Activated CD8-positive, alpha-beta T cell treated with anti-CD3 and anti-CD28 coated beads, Interleukin-2, amount 10 ng/mL, durations not matched to agents 7 days and 5 days (primary cell): ENCODE measurements at places on chromosomes 3 and 15. TPM values are rescaled to one million over a fixed set of nuclear protein-coding genes. Genes with fewer than 3 reads are reported as not detected.

- peaks cover 4% of the 10 kb centered on the region for H3K4me1 ChIP-seq
- H3K4me3 ChIP-seq, result no peak overlapping the region
- H3K27me3 ChIP-seq, result peaks cover 7% of the 10 kb centered on the region
- no peaks in the 10 kb centered on the region for H3K36me3 ChIP-seq
- DNase-seq, result no peak
These were observed 179.0 kb upstream of the PFN2 start for GRCh38 chr3:150149651-150150051.

- no peak for DNase-seq
- H3K27ac ChIP-seq, result no peak overlapping the region
- H3K27me3 ChIP-seq, result no peaks in the 10 kb centered on the region
- H3K4me3 ChIP-seq, result no peak overlapping the region
- H3K36me3 ChIP-seq, result no peaks in the 10 kb centered on the region
- no peaks in the 10 kb centered on the region for H3K4me1 ChIP-seq
These were observed 591.5 kb downstream of the ZNF385D start for GRCh38 chr3:21159543-21159906.

DNA sequence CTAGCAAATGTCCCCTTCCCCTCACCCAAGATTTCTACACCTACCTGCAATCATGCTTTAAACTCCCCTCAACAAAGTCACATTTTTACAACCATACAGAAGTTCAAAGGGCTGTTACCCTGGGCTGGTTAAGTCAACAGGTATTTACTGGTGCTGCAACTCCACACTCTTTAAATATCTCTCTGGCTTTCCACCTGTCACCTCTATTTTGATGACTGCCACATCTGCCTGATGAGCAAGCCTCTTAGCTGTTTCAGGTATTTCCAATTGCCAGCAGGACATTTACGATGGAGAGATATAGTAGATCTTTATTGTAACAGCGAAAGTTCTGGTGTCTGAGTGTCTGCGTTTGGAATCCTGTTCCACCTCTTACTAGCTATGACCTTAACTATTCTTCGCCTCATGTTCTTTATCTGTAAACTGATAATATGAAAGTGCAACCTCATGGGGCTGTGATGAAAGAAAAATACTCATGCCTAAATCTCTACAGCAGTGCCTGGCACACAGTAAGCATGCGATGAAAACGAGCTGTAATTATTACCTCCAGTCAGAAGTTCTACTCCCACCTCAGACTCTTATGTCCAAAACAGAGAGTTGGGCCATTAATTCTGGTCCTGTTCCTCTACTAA, 44.2 kb upstream of the TPM1 start:
- no peaks in the 10 kb centered on the region for H3K36me3 ChIP-seq
- no peak overlapping the region for H3K4me3 ChIP-seq
- H3K4me1 ChIP-seq, result no peaks in the 10 kb centered on the region
- peaks cover 8% of the 10 kb centered on the region for H3K27me3 ChIP-seq

Gene LXN
- total RNA-seq, result 9.4 TPM
